Choroid plexus epithelial cell (primary cell): ENCODE measurements at places on chromosomes 11 and 22.
A peak's percentile ranks its signal among the peaks of the same experiment; 100 is the strongest.

- no peak for DNase-seq
Observed at GRCh38 chr11:105361651-105362050, 222.1 kb upstream of the CARD18 start.

GRCh38 chr11:73195191-73196007 lies 22.7 kb upstream of the P2RY2 start:
- DNase-seq, result no peak

- DNase-seq, result peak; percentile 85
Observed at GRCh38 chr11:110148775-110149744, 55.9 kb downstream of the ZC3H12C start.

GRCh38 chr22:49351761-49352227 lies 475.9 kb downstream of the BRD1 start:
- DNase-seq, result no peak

GRCh38 chr11:88651556-88651955 lies 314.0 kb upstream of the CTSC start:
- no peak for DNase-seq

DNA sequence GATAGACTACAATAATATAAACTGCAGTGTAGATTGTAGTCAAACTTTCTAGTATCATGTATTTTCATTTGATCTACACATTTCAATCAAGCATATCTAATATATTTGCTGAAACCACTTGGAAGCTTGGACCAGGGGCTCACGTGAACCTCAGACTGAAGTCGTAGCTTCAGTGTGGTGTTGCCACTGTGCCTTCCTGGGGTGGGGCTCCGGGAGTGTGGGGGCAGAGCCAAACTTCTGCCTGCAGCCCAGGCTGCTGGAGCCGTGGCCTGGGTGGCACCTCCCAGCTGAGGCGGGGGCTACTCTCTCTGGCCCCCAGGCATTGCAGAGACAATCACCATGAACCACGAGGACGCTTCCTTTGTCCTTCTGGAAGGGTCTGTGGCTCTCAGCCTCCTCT lies 36.3 kb upstream of the IGSF9B start:
- no peak for DNase-seq

GRCh38 chr11:24253237-24253760 lies 243.6 kb upstream of the LUZP2 start:
- peak; percentile 60 for DNase-seq

DNA sequence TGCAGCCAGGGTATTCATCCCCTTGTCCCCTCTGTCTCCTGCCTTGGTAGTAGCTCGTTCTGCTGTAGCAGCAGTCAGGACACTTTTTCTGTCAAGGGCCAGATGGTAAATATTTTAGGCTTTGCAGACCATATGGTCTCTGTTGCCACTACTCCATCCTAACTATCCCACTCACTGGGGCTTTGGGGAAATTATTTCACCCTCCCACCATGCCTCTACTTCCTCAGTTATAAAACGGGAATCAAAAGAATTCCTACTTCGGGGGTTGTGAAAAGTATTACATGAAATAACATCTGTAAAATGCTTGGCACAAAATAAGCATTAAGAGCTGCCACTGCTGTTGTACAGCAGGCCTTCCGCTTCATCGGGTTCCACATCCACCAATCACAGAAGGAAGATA lies 89.9 kb upstream of the LDLRAD3 start:
- no peak for DNase-seq

- no peak for DNase-seq
Observed at GRCh38 chr22:21980547-21980946, 2.0 kb downstream of the TOP3B start.

DNA sequence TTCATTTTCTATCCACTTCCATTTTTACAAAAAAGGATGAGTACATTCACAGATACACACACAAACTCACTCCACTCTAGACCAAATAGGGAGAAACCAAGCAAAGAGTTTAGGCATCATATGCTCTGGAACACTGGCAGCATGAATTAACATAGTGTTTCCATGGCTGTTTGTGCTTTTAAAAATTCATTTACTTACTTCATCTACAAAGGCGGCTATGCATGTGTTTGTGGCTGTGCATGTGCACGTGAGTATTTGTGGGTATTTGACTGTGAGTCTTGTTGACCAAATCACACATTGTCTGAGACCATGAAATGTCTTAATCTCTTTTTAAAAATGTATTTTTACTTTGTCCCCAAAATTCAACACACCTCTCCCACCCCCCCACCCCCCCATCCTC lies 203.0 kb upstream of the SESN3 start:
- no peak for DNase-seq

GRCh38 chr22:27672721-27673418 lies 128.7 kb downstream of the MN1 start:
- DNase-seq, result no peak

DNA sequence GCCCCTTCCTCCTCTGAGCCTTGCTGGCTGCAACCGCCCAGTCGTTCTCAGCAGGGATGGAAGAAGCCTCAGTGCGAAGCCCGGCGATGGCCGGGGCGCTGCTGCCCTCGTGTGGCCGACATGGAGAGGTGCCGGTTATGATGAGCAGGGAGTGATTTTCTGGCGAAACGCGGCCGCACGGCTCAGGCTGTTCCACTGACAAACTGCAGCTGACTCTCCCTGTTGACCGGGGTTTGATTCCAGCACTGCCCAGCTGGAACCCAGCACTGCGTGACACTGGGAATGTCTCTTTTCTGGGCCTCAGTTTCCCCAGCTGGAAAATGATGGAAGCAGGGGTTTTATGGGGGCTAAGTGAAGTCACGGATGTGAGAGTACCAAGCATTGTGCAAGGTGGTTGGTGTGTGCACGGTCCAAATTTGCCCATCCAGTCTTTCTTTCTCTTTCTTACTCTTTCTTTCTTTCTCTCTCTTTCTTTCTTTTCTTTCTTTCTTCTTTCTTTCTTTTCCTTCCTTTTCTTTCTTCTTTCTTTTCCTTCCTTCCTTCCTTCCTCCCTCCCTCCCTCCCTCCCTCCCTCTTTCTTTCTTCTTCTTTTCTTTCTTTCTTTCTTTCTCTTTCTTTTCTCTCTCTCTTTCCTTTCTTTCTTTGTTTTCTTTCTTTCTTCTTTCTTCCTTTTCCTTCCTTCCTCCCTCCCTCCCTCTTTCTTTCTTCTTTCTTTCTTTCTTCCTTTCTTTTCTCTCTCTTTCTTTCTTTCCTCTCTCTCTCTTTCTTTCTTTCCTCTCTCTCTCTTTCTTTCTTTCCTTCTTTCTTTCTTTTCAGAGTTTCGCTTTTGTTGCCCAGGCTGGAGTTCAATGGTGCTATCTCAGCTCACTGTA lies 25.8 kb upstream of the MPPED1 start:
- peak; percentile 86 for DNase-seq

GRCh38 chr11:45410391-45411227 lies 124.5 kb upstream of the SYT13 start:
- DNase-seq, result no peak

GRCh38 chr22:23683545-23683944 lies 7.3 kb upstream of the RGL4 start:
- DNase-seq, result no peak

DNA sequence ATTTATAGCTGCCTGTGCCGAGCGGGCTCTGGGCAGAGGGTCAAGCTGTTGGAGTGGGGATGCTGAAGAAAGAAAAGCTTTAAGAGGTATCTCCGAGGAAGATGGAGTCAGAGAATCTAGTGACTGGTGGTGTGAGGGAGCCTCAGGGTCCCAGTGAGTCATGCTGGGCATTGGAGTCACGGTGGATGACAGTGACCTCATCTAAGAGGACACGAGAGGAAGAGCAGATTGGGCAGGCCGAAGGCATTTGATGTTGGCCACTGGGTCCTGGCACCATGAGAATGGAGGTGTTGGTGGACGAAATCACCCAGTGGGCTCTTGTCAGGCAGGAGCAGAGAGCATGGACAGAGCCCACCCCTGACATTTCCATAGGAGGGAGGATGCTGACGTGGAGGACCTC lies 68.4 kb downstream of the TBC1D22A start:
- DNase-seq, result no peak

DNA sequence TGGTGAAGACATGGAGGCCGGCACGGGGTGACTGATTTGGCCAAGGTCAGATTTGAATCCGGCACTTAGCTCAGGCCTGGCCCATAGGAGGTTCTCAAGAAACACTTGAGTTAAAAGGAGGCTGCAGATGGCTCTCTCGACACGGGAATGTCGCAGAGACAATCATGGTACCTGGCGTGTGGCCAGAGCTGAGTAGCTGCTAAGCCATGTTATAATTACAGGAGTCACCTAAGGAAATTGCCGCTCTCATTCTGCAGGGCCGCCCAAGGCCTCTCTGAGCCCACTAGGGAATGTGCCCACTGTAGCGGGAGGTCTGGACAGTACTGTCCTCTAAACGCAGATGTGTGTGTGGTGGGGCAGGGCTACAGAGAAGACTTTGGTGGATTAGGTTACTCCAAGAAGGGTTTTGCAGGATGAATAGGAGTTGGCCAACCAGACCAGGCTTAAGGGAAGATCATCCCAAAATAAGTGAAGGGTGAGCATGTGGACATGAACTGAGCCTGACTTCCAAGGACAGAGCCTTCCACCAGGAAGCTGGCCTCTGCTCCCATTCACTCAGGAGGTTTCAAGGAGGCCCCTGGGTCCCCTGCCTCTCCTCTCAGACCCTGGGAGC lies 19.3 kb upstream of the PRR5 start:
- DNase-seq, result no peak

DNA sequence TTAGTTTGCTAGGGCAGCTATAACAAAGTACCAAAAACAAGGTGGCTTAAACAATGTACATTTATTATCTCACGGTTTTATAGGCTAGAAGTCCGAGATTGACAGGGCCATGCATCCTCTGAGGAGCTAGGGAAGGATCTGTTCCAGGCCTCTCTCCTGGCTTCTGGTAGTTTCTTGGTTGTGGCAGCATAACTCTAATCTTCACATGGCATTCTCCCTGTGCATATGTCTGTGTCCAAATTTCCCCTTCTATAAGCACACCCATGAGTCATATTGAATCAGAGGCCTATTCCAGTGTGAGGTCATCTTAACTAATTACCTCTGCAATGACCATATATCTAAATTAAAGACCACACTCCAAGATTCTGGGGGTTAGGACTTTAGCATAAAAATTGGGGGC lies 31.3 kb upstream of the MMP13 start:
- DNase-seq, result peak; percentile 29

- DNase-seq, result peak; percentile 42
Observed at GRCh38 chr22:20396639-20397038, 2.7 kb downstream of the ZNF74 start.

- peak; percentile 85 for DNase-seq
Observed at GRCh38 chr11:70099578-70100279, 21.6 kb downstream of the ANO1 start.

DNA sequence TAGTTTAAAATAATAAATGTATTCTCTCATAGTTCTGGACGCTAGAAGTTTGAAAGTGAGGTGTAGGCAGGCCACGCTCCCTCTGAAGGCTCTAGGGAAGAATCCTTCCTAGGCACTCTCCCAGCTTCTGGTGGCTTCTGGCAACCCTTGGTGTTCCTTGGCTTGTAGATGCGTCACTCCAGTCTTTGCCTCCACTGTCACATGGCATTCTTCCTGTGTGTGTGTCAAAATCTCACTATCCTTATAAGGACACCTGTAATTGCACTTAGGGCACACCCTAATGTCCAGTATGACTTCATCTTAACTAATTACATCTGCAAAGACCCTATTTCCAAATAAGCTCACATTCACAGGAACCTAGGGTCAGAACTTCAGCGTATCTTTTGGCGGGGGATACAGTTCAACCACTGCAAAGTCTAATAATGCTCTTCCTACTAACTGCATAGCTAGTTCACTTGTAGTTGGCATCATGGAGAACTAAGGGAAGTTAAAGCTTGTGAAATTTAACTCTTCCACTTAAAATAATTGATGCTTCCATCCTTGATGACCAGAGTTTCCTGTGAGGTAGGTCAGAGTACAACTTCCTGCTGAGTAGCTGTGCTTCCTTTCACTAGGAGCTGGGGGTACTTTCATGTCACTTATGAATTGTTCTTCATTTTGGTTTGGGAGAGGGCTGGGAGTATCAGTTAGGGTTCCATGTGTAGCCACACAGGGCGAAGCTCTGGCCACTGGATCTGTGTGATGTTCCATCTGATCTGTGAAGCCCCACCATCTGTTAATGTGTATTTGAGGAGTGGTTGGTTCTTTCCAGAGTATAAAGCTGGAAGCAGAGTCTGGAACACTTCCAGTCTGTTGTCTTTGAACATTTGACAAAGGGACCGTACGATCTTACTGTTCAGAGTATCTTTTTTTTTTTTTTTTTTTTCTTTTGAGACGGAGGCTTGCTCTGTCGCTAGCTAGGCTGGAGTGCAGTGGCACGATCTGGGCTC lies 10.5 kb downstream of the YWHAH start:
- no peak for DNase-seq

GRCh38 chr11:126162306-126163030 lies 49.0 kb downstream of the RPUSD4 start:
- no peak for DNase-seq

DNA sequence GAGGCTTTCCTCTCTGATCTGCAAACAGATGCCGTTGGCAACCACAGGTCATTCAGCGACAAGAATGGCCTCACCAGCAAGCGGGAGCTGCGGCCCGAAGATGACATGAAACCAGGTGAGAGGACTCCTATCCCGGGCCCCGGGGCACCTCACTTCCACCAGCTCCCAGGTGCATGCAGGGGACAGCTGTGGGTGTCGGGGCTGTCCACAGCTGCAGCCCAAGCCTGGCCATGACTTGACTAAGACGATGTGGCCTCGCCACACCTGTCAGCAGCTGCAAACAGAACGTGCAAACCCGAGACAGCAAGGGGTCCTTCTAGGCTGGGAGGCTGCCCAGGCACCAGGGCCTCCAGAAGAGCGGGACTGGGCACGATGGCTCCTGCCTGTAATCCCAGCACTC lies 3.6 kb downstream of the GAL start:
- DNase-seq, result no peak

GRCh38 chr22:29801153-29801552 lies 34.0 kb downstream of the UQCR10 start:
- DNase-seq, result no peak

DNA sequence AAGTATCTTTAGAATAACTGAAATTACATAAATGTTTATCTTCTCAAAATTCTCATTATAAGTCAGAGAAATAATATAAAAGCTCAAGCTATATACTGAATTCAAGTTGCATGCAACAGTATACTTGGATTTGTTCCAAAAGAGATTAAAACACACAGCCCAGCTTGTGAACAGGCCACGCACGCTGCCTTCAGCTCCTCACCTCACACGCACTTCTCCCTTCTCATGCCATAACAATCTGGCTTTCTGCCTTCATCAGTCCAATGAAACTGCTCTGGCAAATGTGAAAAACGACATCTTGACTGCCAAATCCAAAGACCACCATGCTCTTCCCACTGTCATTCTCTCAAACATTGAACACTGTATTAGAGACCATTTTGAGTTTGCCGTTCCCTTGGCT lies 22.1 kb downstream of the ATP6V1E1 start:
- peak; percentile 69 for DNase-seq
